ENCODE measurements at places on chromosomes 6 and 20.

DNA sequence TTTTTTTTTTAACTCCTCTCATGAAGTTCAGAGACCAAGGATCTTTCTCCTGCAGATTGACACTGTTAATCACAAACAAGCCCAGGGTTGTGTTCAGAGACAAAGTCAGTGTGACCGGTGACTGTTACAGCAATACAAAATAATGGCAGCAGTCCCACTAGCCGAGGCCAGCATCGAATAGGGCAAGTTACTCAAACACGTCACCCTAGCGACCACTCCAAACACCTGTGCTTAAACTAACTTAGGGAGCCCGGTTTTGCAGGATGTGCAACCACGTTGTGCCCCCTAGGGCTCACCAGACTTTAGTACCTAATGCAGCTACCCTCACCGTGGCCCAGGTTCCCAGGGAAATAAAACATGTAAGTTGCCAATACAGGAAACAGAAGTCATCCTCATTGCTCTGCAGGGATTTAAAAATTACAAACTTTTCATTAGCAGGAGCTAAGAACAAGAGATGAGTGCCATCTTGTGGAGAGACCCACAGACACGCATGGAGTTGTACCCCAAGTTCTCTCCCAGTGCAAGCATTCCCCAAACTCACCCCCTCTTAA lies 38.1 kb downstream of the FAM50B start:
- DNase-seq, result no peak

DNA sequence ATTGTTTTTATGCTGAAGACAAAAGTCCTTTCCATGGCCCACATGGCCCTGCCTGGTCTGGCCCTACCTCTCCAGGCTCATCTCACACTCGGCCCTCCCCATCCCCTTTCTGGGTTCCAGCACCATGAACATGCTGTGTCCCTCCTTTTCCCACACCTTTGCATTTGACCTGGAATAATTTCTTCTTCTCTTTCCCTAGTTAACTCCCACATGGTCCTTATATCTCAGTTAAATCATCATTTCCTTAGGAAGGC lies 38.9 kb downstream of the PIGU start:
- DNase-seq, result no peak

GRCh38 chr6:33957892-33958525 lies 154.2 kb upstream of the MLN start:
- DNase-seq, result peak; percentile 12

DNA sequence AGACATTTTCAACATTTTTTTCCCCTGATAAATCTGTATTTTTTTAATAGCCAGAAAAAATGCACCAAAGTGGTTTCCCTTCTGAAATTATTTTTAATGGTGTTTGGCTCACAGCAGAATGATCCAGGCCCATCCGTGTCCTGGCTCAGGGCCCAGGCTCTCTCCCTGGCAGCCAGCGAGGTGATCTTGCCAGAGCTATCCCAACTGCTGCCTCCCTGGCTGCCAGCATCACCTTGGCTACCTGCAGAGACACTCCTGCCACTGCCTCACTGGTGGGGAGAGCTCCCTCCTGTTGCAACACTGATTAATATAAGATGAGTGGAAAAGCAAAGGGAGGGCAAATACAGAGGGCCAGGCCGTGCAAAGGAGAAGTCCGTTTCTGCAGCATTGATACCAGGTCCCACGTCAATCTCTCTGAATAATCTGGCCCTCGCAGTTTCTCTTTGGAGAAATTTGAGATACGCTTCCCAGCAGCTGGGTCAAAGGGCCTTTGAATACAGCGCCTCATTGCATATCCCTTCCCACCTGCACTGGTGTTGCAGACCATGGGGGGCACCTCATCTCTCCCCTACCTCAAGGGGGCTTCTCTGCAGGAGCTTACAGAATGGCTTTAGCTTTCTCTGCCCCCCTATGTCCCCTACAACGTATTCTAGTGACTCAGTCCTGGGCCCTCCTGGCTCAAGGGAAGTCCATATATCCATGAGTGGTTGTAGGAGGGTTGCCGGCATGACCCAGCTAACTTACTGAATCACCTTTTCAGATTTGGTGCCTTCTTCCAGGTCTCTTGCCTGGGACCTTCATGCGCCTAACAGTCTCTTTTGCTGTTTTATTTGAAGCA lies 12.8 kb upstream of the DSTN start:
- DNase-seq, result no peak

DNA sequence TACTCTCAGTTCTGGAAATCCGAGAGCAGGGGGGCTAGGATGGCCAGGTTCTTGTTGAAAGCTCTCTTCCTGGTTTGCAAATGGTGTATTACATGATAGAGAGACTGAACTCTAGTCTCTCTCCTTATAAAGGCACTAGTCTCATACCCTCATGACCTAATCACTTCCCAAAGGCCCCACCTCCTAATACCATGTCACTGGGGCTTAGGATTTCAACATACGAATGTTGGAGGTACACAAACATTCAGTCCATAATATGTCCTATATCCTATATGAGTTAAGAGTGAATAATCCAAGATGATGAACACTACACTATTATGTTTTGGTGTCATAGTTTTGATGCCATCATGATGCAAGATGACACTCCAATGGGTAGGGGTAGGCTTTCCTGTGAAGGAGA lies 20.0 kb upstream of the TXLNB start:
- no peak for DNase-seq

DNA sequence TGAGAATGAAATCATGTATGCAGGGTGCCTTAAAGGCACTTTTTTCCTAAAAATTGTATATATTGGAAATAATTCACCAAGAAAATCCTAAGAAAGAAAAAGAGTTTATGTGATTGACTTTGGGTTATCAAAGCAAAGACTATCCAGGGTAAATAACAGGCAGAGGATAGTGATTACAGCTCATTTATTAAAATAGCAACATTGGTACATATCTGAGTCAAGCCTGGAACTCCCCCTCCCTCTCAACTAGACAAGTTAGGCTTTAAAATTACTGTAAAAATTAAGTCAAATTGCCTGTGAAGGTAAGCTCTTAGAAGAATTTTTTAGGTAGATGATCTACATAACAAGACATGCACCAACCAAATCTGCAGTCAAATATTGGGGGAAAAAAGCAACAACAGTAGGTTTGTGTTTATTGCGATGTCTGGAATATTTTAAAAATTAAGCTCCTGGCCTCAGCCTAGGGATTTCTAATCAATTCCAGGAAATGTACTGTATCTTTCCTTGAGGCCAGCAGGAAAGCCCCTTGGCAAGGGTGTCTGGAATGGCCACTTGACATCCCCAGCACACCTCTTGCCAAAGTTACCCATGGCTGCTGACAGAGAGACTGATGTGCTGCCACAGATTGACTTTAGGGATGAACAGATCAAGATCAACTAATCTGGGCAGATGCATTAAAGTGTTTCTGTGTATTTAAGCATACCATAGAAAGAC lies 31.2 kb upstream of the HBS1L start:
- DNase-seq, result no peak

- no peak for DNase-seq
Observed at GRCh38 chr6:167804281-167805013, 22.3 kb upstream of the AFDN start.

Measured in 8988T (cell line).